GM13976 (cell line): ENCODE measurements at places on chromosomes 16 and 17.

GRCh38 chr16:31135535-31136286, at the start of gene PRSS8:
TSS of gene PRSS8 (minus strand) at chr16:31135727. CDS start at chr16:31135498, 229 bp downstream.
- no peak for DNase-seq

- no peak for DNase-seq
Observed at GRCh38 chr16:48492133-48492532, 106.9 kb upstream of the SIAH1 start.

DNA sequence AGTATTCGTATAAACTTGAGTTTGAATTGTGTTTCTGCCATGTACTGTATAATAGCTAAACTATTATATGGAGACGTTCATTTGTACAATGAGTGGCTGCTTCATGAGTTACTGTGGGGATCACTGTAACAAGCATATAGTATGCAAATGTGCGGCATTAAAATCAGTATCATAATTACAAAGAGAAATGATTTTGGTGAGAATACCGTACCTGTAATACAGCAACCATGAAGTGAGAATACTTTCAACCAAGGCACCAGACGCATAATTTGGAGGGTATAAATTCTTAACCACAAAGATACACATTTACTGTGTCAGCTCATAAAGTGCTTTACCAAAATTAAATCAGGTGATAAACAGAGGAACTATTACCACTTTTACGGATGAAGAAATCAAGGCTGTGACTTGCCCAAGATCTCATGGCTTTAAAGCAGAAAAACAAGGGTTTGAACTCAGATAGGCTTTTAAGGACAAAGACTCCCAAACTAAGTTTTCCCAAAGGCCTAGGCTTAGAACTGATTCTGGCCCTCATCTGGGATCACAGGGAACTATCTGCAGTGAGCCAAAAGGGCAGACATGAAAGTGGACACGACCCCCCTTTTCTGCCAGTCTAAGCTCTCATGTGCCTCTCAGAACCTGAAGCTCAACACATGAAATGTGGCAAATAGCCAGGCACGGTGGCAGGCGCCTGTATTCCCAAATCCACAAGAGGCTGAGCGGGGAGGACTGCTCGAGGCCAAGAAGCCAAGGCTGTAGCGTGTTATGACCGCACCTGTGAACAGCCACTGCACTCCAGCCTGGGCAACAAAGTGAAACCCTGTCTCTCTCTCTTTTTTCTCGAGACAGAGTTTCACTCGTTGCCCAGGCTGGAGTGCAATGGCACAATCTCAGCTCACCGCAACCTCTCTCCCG, 6.4 kb downstream of the RPS15A start:
- DNase-seq, result no peak

GRCh38 chr16:84544031-84544773, 39.7 kb upstream of the MEAK7 start:
- DNase-seq, result no peak

GRCh38 chr16:50151322-50151721, 1.8 kb upstream of the TENT4B start:
- DNase-seq, result no peak

DNA sequence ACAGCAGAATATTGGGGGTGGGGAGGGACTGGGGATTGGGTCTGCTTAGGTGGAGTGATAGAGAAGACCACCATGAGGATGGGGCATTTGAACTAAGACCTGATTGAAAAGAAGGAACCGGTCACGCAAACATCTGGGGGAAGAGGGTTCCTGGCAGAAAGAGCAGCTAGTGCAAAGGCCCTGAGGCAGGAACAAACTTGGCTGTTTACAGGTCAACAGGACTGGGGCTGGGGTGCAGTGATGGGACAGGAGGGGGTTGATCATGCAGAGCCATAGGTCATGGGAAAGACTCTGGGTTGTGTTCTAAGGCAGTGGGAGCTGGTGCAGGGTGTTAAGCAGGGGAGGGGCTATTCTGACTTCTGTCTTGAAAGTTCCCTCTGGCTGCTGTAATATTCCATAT, 1.9 kb downstream of the DRG2 start:
- DNase-seq, result no peak

DNA sequence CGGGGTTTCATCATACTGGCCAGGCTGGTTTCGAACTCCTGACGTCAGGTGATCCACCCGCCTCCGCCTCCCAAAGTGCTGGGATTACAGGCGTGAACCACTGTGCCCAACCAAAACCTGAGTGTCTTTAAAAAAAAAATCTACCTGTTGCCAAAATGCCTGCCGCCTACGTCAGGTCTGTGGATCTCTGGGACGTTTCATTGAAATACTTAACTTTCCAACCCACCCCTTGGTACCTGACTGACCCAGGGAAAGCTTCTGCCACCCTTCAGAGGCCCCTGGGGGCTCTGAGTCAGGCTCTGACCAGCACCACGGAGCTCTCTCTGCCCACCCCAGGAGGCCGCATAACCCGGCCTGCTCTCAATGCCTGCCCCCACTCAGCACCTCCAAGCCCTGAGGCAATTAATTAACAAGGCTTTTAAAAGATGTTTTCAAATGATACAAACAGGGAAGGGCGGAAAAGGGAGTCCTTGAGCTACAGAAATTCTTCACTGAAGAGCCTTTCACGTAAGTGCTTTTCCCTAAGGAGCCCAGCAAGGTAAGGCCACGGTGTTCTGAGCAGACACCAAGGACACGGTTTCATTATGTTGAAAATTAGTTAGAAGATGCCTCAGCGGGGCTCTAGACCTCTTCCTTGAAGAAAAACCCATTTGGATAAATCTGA, 29.3 kb upstream of the GSG1L start:
- DNase-seq, result no peak

DNA sequence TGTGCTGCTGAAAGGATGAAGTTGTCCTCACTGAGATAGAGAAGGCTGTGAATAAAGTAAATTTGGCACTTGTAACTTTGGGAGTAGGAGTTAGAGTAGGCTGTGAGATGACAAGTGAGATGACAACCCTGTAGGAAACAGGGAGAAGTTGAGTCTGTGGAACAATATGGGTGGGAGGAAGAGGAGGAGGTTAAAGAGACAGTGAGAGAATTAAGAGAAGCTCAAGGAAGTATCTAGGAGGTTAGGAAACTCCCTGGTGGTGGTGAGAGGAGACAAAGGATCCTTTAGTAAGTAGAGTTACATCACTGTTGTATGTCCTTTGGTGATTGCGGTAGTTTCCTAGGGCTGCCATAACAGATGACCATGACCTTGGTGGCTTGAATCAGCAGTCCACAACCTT, 10.7 kb upstream of the HSD17B2 start:
- no peak for DNase-seq

- no peak for DNase-seq
Observed at GRCh38 chr16:88570691-88571092, 489 bp downstream of the ZC3H18 start.

DNA sequence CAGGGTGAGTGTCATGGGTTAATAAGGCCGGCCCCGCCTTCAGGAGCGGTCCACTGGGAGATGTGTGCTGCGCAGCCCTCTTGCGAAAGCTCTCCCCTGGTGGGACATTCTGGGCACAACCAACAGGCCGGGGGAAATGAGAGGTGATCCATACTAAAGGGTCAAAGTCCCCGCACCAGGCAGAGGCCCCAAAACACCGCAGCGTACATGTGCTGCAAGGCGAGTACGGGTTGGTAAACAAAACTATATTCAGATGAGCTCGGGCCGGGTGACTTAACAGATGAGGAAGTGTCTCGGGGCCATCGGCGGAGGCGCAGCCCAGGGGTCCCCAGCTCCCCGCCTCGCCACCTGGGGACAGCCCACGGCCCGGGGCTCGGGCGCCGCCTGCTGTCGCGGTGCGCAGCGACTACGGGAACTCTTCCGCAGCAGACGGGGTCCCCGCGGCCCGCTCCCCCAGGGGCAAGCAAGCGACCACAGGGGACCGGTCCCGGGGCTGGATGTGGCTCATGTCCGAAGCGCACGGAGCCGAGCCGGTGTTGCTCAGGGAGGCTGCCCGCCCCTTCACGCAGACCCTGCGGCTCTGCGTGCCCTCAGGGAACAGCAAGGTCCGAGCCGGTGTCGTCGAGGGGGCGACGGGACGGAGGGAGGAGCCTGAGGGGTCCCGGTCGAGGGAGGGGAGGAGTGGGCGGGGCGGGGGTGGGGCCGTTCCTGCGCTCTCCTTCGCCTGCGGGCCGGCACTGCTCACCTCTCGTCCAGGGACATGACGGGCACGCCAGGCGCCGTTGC, at the start of gene RAB37:
Gene RAB37, plus strand, starts transcription at position 744 of the 786 bp plus-strand sequence. Its CDS starts 17 bp downstream, at position 761.
- peak; percentile 81 for DNase-seq

DNA sequence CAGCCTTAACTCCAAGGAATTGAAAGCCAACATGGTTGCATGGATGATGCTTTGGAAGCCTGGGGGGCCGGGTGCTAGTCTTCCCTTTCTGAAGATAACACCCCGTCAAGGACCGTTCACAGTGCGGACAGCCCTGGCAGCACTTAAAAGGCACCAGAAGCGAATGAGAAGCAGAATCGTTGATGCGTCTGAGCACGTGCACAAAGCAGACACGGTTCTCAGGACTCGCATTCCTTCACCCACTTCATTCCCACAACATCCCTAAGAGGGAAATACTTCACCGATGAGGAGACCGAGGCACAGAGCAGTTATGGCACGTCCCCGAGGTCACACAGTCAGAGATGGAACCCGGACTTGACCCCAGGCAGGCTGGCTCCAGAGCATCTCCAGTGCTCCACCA, 14.2 kb downstream of the TRPV1 start:
- DNase-seq, result no peak

GRCh38 chr16:930511-930910, 40.3 kb downstream of the LMF1 start:
- no peak for DNase-seq

DNA sequence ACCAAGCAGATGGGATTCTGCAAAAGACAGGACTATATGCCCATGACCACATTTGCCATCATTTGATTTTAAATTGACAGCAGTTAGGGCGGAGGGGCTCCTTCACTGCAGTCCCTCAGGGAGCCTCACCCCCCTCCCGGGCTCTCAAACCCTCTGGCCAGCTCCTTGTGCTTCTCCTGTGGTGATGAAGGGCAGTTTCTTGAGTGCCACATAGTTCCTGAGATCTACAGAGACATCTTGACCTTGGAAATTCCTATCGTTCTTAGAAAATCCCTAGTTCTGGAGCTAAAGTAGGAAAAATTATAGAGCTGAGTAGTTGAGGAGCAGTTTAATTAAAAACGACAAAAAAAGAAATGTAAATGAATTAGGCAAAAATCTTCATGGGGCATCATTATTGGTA, 231.5 kb downstream of the CCDC182 start:
- no peak for DNase-seq

DNA sequence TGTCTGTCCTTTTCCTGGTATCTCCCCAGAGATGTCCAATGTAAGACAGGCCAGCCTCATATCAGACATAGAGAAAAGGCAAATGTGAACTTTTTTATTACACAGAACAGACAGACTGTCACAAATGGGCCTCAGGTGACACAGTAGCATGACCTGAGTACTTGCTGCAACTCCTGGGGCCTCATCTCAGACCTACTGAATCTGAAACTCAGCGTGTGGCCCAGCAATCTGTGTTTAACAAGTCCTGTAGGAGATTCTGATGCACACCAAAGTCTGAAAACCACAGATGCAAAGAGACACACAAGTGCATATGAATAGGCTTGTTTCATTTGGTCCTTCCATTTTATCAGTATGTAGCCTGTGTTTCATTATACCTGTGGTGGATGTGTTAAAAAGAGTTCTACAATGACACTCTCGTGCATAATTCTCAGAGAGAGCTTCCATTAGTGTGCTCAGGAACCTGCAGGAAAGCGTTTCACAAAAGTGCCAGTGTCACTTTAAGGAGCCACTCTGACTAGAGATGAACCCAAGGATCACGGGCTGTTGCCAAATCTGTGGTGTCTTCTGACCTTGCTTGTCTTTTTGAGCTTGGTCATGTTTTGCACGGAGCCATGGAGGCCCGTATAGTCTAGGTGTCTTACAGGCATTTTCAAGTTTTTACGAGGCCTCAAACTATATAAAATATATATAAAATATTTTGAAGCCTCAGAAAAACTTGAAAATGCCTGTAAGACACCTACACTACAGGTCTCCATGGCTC, 33.8 kb upstream of the NF1 start:
- DNase-seq, result no peak

- DNase-seq, result no peak
Observed at GRCh38 chr16:24883714-24884151, 38.0 kb downstream of the SLC5A11 start.
